ENCODE measurements at places on chromosomes 4 and X. TPM values are rescaled to one million over a fixed set of nuclear protein-coding genes. Genes with fewer than 3 reads are reported as not detected.

GRCh38 chr4:79528241-79528706 lies 120.2 kb upstream of the GK2 start:
- no peak for DNase-seq

GRCh38 chr4:152360045-152360410 lies 175.9 kb downstream of the FBXW7 start:
- no peak for DNase-seq

DNA sequence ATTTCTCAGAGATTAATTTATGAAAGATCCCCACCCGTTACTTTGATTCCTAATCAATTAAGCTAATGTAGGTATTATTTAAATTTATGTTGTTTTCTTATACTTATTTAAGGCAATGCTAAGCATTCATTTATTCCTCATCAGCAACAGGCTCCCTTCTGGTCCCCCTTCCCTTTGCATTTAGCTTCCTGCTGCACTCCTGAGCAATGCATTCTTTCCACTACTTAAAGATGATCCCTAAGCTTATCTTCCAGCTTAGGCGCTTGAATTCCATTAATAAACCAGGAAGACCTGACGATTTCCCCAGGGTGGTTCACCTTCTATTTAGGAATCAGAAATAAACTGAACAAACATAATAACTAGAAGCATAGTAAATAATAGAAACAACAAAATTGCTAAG lies 1003.1 kb downstream of the FSTL5 start:
- no peak for DNase-seq

GRCh38 chr4:139808808-139809756 lies 143.5 kb downstream of the MGST2 start:
- no peak for DNase-seq

DNA sequence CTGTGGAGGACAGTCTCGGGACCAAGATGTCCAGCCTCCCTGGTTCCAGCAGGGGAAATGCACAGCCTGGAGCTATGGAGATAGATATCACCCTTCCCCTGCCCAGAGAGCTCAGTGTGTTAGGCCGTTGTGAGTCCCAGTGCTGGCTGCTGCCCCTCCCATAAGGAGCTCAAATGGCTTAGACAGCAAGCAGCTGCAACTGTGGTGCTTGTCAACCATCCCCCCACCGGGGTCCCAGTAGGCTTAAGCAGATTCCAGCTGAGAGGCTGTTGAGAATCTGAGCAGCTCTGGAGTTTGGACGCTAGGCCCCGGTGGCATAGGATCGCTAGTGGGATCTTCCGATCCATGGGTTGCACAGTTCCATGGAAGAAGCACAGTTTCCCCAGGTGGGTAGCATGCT lies 181.8 kb upstream of the POF1B start:
- DNase-seq, result no peak

DNA sequence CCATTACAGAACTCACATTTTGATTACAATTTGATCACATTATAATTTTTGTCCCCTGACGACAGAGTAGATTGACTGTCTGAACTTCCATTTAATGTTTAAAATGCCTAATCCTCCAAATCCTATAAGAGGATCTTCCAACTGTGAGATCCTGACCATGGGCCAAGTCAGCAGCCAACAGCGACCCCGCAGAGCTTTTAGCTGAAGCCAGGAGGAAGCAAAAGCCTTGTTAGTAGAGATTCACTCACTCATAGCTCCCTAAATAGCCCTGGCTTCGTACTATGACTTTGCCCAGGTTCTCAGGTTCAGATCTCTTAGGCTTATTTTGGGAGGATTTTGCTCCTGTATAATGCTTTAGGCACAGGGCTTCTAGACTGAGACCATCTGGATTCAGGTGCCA lies 413.1 kb downstream of the NKX6-1 start:
- no peak for DNase-seq

- no peak for DNase-seq
Observed at GRCh38 chrX:38878641-38879340, 77.5 kb downstream of the MID1IP1 start.

DNA sequence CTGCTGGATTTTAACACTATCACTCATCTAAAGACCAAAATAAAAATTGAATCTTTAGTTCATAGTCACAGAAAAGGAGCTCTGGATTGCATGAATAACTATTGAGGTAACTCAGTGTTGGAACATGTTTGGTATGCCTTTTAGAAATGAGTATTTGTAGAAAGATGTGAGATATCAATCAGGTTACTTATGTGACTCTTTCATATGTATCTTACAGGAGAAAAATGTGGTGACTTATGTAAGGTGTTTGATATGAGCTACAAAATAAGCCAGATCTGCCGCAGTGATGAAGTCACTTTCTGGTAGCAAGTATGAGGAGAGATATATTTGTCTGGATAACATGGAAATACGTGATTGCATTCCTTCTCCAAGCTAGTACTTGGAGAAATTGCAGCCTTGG lies 1653.3 kb upstream of the PCDH7 start:
- DNase-seq, result no peak

DNA sequence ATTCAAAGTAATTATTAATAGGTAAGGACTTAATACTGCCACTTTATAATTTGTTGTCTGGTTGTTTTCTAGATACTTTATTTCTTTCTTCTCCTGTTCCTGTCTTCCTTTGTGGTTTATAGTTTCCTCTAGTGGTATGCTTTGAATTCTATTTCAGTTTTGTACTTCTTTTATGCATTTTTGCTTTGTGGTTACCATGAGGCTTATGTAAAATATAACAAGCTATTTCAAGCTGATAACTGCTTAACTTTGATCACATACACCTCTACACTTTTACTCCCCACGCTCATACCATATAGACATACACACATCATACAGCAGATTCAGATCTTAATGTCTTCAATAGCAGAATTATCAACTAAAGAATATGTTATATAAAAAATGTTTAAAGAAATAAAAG lies 192.3 kb downstream of the SCFD2 start:
- no peak for DNase-seq

GRCh38 chr4:10861036-10861435 lies 176.5 kb upstream of the CLNK start:
- DNase-seq, result no peak

GRCh38 chrX:18995221-18995620 lies 11.3 kb upstream of the PHKA2 start:
- DNase-seq, result no peak

DNA sequence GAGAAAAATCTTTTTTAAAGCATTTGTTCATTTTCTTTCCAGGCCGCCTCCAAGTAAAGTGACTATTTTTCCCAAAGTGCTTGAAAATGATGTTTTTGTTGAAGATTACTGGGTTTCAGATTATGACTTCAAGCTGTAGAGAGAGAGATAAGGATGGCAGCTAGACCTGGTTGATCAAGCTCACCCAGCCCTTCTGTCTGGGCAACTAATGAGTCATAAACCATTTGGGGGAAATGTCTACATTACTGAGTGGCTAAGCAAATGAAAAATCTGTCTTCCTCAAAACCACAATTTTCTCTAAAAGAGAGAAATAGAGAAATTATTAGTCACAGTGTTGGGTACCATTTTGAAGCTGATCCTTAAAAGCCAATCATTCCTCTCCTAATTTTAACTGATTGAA lies 355.4 kb upstream of the CPEB2 start:
- no peak for DNase-seq

DNA sequence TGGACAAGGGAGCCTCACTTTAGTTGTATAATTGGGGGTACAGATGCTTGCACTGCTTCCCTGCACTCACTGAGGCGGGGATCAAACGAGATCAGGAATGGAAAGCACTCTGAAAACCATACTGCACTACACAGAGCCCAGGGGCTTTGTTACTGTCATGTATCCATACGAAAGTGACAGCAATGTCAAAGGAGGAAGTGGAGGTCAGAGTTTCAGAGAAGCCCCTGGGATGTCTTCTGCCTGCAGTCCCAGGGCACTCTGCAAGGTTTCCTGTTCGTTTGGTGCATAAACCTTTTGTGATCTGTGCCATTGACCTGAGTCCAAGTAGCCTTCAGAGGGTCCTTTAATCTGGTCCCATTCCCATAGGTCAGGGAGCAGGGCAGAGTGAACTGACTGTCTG lies 31.2 kb downstream of the RNF175 start:
- DNase-seq, result no peak

DNA sequence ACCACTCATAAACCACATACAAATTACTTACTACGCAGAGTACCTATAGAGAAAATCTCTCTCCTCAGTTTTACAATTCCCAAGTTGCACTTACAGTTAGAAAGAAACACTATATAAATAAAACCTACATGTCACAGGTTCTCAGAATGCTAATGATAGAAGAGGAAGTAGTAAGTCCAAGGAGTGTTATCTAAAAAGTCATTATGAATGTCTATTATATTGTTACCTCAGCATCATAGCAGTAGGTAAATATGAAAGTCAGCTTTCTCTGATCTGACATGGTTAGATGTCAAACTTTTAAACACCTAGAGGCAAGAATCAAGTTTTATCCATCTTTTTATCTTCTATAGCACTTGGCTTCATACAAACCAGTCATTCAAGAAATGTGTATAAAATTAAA lies 163.2 kb upstream of the FAM241A start:
- no peak for DNase-seq

DNA sequence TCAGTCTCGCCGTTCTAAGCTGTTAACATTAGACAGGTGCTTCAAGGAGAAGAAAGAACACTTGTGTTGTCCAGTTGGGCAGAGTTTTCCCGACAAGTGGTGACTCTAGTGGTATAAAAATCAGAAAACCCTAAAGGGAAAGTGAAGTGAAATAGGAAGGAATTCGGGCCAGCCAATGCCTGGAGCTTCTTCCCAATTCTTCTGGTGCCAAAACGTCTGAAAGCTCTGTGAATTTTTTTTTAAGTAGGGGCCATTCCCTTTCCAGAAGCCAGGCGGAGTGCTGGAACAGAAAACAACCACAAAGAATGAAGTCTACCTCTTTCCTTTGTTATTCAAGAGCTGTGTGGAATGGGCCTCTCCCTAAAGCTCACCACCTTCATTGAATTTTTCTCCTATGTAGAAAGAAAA lies 43.1 kb upstream of the PPARGC1A start:
- no peak for DNase-seq

DNA sequence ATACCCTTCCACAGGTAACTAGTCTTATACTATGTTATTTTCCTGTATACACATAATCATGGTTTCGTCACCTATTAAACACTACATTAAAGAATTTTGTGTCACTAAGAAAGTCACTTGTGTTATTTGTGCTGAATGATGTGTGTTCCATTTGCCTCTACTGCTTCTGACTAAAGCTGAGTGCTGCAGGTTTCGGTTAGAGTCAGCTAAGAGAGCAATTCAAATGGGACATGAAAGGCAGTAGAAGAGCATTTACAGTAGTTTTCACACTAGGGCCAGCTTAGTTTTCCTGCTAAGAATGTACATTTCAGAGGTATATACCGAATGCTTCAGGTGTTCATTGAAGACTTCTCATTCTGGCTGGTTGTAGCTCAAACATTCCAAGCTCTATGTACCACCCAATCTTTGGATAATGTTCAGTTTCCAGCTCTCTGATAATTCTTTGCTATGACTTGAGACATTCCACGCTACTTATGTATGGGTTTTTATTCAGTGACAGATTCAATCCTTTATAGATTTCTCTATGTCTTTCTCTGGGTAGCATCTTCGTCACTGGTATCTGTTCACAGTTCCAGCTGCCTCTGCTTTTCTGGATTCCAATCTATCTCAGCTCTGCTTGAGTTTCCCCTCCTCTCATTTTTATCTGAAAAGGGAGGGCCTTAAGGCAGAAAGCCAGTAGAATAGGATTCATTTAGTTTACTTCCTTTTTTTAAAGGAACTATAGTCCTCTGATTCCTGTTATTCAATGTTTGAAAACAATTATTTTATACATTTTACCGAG lies 164.4 kb downstream of the CXXC4 start:
- DNase-seq, result no peak

DNA sequence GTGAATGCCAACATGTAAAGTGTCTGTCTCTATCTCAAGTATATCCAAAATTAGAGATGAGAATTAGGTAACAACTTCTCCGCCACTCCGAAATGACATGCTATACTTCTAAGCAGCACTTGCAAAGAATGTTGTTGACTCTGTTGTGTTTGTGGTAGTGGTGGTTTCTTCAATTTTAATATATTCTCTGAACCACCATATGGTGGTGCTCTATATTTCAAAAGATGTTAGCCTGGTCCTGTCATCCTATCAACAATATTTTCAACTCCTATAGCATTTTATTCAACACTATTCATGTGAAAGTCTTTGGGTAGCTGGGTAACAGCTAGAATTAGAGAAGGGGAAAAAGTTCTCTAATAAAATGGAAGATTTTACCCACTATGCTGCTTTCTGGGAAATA lies 1622.8 kb upstream of the IGFBP7 start:
- DNase-seq, result no peak

DNA sequence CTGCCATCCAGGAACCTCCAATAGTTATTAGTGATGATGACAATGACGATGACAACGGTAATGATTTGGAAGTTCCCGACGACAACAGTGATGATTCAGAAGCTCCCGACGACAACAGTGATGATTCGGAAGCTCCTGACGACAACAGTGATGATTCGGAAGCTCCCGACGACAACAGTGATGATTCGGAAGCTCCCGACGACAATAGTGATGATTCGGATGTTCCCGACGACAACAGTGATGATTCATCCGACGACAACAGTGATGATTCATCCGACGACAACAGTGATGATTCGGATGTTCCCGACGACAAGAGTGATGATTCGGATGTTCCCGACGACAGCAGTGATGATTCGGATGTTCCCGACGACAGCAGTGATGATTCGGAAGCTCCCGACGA lies 14.7 kb downstream of the CXCR3 start:
- DNase-seq, result no peak

DNA sequence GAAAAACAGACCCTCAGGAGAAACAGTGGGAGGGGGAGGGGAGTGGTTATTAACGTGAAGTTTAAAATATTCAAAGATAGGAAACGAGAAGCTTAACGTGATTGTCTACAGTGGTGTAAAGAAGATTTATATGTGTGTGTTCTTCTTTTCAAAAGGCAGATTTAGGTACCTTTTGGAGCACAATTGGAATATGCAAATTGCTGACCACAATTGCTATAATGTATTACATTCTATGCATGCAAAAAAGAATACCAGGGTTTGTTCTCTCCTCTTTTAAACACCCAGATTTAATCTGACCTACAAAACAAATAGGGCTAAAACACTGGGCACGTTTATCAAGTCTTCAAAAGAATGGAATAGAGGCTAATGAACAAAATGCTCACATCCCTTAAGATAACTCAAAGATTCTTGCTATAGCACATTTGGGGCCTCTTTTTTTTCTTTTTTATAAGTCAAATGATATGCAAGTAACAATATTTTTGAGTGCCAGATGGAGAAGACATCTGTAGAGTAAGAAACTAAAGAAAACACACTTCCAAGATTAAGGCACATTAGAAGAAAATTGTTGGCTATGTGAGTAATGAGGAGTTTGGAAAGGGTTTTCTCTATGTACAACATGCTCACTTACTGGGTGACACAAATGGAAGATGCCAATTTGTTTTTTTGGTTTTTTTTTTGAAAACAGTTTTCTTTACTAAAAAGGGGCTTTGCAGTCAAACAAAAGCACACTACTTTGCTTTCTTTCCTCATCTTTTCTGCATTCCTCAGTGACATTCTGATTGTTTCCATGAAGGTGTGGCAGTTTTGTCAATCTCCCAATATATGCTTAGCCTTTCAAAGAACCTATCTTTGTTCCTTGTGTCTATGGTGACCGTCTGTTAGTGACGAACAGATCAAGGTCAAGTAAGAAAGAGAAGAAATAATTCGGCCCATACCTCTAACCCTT lies 240.3 kb downstream of the PALLD start:
- DNase-seq, result no peak

GRCh38 chr4:14919785-14920184 lies 82.5 kb upstream of the CPEB2 start:
- DNase-seq, result no peak

GRCh38 chr4:33722254-33722653 lies 2522.1 kb downstream of the ARAP2 start:
- no peak for DNase-seq

Gene ATP8A1
- 3.8 TPM for total RNA-seq

Gene CT47B1
- not detected for total RNA-seq

Gene NPY2R
- total RNA-seq, result not detected

Gene MAGEA2
- not detected for total RNA-seq
